Aorta (tissue), 5 donors: ENCODE measurements at places on chromosomes 12 and 14. TPM values are rescaled to one million over a fixed set of nuclear protein-coding genes. Genes with fewer than 3 reads are reported as not detected.
A peak's percentile ranks its signal among the peaks of the same experiment; 100 is the strongest.

Gene SMCO2
- total RNA-seq: 0.90 TPM

Gene AQP6
- 0.39 TPM for total RNA-seq

DNA sequence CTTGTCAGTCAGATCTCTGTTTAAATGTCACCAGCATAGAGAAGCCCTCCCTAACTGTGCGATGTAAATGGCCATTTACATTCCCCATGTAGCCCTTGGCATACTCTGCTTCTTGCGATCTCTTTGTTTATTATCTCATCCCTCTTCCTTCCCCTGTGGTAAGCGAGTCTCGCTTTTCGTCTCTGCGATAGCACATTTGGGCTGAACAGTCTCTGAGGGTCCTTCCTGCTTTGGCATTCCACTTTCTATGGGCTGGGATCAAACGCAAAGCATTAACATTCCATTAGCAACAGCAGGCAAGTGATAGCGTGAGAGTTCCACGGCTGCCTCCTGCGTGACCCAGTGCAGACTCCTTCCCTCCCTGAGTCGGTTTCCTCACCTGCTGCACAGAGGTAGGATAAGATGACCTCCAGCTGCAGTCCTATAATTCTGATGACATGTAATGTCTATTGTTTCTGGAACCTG is 61.4 kb upstream of the TUNAR start:
- H3K27me3 ChIP-seq: no peaks in the 10 kb centered on the region
- H3K27ac ChIP-seq: no peak overlapping the region
- no peak for DNase-seq

GRCh38 chr14:65465584-65465983 is 53.1 kb downstream of the FUT8 start:
- no peak for DNase-seq
- H3K4me3 ChIP-seq: no peak overlapping the region
- H3K4me1 ChIP-seq: no peaks in the 10 kb centered on the region
- no peaks in the 10 kb centered on the region for H3K36me3 ChIP-seq

GRCh38 chr12:46534327-46534840 is 161.8 kb upstream of the SLC38A2 start:
- H3K4me1 ChIP-seq: no peaks in the 10 kb centered on the region
- no peaks in the 10 kb centered on the region for H3K27me3 ChIP-seq
- no peak overlapping the region for H3K27ac ChIP-seq
- no peaks in the 10 kb centered on the region for H3K36me3 ChIP-seq
- no peak for DNase-seq

DNA sequence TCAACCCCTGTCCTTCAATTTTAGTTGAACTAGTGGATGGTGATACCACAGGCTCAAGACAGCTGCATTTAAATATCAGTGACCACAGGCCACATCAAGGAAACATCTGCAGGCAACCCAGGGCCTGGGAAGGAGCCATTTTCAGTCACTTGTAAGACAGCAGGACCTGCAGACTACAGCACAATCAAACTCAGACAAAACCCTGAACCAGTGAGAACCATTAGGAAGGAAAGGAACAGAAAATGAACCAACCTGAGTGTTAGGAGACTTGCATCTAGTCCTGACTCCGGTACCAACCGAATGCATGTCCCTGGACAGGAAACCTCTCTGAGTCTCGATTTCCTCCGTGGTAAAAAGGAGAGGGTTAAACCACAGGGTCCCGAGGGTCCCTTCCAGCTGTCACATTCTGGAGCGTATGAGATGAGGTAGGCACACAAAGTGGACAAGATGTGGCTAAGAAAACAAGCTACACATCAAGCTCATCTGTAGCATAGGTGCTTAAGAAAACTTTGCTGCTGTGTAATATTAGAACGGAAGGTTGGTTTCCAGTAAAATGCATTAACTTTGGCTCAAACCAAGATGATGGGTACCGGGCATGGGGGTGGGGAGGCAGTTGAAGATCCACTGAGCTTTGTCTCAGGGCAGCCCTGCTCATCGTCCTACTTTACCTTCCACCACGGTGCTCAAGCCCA is 1.6 kb upstream of the CDKN1B start:
- H3K4me1 ChIP-seq: no peaks in the 10 kb centered on the region
- no peak for DNase-seq
- H3K27me3 ChIP-seq: no peaks in the 10 kb centered on the region
- no peaks in the 10 kb centered on the region for H3K36me3 ChIP-seq

- DNase-seq: no peak
- H3K4me1 ChIP-seq: peaks cover 2% of the 10 kb centered on the region
- no peaks in the 10 kb centered on the region for H3K27me3 ChIP-seq
These were observed 133.9 kb downstream of the C12orf75 start for GRCh38 chr12:105464406-105464805.

DNA sequence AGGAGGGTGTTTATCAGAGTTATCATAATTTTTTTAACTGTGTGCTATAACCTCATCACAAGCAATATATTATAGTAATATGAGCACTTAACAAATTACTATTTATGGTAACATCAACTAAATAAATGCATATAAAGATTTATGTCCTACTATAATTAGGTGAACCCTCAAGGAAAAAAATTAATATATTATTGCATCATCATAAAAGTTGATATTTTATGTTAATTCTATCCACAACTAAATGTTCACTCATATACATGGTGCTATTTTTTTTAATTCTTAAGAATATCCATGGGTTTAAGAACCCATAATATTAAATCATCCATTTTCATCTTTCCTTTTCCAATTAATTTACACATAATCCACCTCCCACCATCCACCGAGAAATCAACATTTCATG is 506.0 kb upstream of the USP15 start:
- no peak for DNase-seq
- H3K36me3 ChIP-seq: no peaks in the 10 kb centered on the region
- H3K4me3 ChIP-seq: no peak overlapping the region
- no peak overlapping the region for H3K27ac ChIP-seq

- DNase-seq: no peak
- no peaks in the 10 kb centered on the region for H3K36me3 ChIP-seq
- no peaks in the 10 kb centered on the region for H3K27me3 ChIP-seq
- H3K27ac ChIP-seq: no peak overlapping the region
- no peak overlapping the region for H3K4me3 ChIP-seq
These were observed 168.7 kb upstream of the SSTR1 start for GRCh38 chr14:38038986-38039385.

DNA sequence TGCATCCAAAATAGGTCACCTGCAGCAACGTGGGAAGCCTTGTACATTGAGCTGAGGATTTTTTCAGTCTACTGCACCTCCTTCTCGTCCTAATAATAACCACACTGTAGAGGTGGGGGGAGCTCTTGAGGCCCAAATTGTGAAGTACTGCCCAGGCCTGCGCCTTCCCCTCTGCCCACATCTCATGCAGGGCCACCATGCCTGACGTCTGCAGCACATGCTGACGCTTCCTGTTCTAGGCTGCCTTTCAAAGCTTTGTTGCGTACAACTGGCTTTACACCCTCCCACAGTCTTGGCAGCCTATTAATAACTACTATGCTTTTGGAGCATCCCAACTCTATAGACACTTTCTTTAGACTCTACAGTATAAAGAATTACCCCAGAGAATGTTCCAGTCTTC is 26.5 kb upstream of the TTC7B start:
- no peaks in the 10 kb centered on the region for H3K36me3 ChIP-seq
- H3K27ac ChIP-seq: no peak overlapping the region
- DNase-seq: peak; percentile 72
- no peaks in the 10 kb centered on the region for H3K27me3 ChIP-seq
- no peak overlapping the region for H3K4me3 ChIP-seq

DNA sequence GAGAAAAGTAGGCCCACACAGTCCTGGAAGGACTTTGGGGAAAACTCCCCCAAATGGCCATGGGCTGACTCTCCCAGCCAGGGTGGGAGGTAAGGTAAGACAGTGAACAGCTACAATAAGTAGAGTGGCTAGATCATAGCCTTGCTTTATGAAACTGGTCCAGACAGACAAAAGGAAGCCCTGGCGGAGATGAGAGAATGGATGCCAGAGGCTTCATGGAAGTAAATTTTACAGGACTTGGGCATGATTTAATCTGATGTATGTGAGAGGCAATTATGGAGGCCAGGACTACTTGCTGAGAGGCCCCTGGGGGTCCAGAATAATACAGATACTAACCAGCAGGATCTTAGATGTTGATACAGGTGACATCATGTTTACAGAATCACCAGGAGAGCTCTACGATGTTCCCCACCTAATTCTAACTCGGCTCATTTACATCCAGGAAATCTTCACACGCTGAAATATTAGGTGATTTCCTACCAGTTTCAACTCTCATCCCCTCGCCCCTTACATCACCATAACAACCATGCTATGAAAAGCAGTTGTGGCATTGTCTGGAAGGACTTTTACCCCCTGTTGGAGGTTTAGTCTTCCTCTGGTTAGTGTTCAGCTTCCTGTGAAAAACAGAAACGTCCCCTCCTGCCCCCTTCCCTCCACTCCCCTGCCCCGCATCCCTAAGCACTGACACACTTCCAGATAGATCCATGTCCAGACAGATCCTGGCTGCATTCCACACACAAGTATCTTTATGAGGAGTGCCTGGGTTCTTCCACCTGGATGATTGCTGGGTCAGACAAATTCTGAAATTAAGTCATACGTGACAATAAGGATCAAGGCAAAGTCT is 39.5 kb upstream of the NT5DC3 start:
- no peak overlapping the region for H3K27ac ChIP-seq
- H3K27me3 ChIP-seq: no peaks in the 10 kb centered on the region
- no peak overlapping the region for H3K4me3 ChIP-seq
- DNase-seq: no peak
- H3K4me1 ChIP-seq: no peaks in the 10 kb centered on the region

DNA sequence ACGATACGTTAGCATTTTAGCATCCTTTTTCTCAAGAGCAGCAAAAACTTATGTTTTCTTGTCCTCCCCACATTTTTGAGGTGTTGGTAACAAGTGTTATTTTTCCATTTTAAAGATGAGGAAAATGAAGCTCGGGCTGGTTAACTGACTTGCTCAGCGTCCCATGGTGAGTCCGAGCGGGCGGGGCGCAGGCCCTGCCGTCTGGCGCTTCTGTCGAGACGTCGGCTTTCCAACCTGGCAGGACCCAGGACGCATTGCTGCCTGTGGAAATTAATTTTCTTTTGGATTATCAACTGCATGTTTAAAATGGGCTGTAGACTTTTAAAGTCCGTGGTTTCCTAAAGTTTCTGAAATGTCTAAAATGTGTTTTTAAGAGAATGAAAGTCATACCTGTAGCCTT is 30.4 kb downstream of the XRCC3 start:
- H3K4me3 ChIP-seq: no peak overlapping the region
- no peak overlapping the region for H3K27ac ChIP-seq
- DNase-seq: no peak
- H3K4me1 ChIP-seq: no peaks in the 10 kb centered on the region
- H3K36me3 ChIP-seq: peaks cover 10% of the 10 kb centered on the region

- H3K27me3 ChIP-seq: no peaks in the 10 kb centered on the region
- no peak overlapping the region for H3K27ac ChIP-seq
- DNase-seq: no peak
These were observed 206.0 kb downstream of the MYRFL start for GRCh38 chr12:70031046-70031445.

DNA sequence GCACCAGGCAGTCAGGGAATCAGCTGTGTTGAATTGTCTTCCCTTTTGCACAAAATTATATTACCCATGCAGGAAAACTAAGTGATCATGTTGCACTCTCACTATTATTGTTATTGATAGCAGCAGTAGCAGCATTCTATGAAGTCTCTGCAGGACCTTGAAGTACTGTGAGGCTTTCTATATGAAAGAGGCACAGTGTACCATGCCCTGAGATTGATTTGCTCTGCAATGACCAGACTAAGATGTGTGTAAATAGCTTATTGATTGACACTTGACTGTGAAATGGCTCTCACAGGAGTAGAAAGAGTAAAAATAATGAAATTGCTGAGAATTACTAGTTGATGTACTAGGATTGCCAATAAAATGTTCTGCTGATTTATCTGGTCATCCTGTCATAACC is 99.9 kb downstream of the KICS2 start:
- no peaks in the 10 kb centered on the region for H3K27me3 ChIP-seq
- H3K27ac ChIP-seq: no peak overlapping the region

DNA sequence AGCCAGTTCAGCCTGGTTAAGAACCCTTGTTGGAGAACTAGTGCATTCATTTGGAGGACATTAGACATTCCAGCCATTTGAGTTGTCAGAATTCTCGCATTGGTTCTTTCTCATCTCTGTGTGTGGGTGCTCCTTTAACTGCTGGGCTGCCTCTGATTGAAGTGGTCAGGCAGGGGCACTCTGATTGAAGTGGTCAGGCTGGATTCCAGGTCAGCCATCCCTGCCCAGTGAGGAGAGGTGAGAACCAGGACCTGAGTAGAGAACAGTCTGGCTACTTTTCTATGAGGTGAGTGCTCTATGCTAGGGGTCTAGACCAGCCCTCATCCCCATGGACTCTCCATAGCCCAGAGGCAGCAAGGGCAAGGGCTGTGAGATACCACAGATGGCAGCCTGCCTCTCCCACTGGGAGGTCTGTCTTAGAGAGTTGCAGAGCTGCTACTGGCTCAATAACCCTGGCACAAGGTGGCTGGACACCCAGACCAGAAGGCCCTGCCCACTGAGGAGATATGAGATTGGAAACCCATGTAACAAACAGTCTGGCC is 691.6 kb downstream of the TMTC2 start:
- H3K27ac ChIP-seq: no peak overlapping the region
- H3K36me3 ChIP-seq: no peaks in the 10 kb centered on the region
- no peaks in the 10 kb centered on the region for H3K4me1 ChIP-seq
- H3K27me3 ChIP-seq: no peaks in the 10 kb centered on the region
- DNase-seq: no peak

DNA sequence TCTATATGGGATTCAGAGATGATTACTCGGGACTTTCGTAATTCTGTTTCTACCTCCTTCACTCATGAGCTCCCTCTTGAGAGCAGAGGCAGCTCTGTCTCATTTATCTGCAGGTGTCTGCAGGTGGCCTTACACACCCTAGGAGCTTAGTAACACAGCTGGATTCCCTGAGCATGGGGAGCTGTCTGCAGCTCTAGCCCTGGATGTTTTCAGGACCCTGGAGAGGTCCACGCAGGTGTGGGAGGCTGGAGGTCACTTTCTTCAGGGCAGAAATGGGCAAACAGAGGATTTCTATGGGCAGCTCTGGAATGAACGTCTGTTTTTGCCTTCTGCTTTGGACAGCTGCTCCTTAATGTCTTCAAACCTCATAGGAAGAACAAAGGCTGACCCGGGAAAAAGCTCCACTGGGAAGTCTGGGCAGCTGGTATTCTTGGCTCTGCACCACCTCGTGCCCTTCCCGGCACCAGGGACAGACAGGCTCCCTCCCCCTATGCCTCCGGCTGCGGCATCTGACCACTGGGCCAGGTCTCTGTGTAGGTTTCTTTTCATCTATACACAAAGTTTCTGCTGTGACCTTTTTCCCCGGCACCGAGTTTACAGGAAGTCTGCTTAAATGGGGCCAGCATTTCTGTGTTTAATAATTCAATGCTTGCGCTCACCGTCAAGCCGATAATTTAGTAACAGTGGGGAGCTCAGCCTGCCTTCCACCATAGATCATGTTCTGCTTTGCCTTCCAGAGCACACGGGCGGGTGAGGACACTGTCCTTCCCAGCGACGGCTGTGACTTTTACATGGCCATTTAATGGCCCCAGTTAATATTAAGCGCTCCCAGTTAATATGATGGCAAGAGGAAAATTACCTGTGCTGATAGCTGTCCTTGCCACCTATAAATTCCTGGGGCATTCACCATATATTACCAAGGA is 320.2 kb upstream of the SFSWAP start:
- no peak overlapping the region for H3K27ac ChIP-seq
- no peak overlapping the region for H3K4me3 ChIP-seq
- no peaks in the 10 kb centered on the region for H3K36me3 ChIP-seq
- H3K27me3 ChIP-seq: no peaks in the 10 kb centered on the region
